ENCODE measurements at places on chromosomes 12 and 14.

DNA sequence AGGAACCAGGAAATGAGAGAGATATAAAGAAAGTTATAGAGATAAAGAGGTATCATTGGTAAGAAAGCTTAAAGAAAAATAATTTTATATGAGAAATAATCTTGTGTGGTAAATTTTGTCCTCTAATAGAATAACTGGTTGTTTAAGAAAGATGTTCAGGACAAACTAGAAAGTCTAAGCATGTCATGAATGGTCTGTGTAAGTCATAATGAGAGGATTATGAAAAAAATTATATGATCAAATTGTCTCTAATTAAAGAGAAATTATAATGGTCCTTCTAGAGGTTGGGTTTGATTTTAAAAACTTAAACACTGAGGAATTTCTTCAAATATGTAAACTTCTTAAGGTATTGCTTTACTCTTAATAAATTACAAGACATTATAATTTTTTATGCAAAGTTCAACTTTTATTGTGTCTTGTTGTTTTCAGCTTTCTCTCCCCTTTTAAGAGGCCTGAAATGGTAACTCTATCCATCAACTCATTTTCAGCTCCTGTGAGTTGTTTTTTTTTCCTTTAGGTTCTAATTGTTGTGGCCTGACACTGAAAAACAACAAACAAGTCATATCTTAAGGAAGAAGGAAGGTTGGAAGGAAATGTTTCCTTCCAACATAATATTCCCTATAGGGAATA lies 88.2 kb upstream of the CNOT2 start:
- DNase-seq: no peak

GRCh38 chr14:96085369-96085768 lies 46.2 kb downstream of the C14orf132 start:
- DNase-seq: no peak

DNA sequence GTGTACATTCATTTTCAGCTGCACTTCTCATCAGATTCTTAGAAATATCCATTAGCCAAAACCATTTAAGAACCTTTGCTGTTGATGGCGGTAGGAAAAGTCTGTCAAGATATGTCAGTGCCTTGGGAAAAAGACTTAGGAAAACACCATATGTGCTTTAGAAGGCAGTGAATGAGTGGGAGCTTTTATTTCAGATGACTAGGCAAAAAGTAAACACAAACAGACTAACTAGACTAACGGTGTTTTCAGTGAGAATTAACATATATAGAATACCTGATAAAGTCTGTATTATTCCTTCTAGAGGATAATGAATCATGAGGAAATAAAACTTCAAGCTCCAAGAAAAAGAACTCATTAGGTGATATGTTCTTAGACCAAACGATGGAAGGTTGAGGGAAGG lies 418.9 kb downstream of the NAV3 start:
- no peak for DNase-seq

- no peak for DNase-seq
Measured at GRCh38 chr12:71654200-71654599, 9.4 kb downstream of the ZFC3H1 start.

DNA sequence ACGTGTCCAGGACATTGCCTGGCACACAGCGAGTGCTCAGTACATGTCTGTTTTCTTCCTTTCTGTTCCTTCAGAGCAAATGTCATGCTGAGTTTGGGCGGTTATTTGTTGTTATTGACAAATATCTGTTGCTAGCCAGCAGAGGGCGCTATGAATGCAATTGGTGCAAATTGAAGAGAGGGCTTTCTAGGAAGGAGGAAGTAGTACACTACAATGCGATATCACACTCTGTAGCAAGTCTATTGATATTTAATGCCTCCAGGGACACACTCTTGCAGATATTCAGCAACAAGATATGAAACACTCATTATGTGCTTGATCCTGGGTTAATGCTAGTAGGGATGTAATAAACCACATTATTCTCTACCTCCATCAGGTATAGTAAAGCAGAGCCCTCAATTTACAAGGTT lies 267.3 kb upstream of the SRRM4 start:
- peak; percentile 74 for DNase-seq

DNA sequence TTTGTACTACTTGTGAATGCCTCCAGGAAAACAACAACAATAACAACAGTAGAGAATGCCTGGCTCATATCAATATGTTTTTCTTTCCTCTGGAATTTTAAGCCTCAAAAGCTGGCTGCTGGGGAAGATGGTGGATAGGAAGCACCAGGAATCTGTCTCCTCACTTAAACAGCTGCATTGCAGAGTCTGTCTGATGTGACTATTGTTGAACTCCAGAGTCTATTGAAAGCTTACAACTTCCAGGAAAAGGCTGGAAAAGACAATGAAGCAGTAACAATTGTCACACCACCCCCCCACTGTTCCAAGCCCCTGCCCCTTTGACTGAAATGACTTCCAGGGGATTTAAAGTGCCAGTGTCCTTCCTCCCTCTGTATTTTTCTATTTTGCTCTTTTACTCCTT lies 309.7 kb downstream of the BMP4 start:
- DNase-seq: no peak

DNA sequence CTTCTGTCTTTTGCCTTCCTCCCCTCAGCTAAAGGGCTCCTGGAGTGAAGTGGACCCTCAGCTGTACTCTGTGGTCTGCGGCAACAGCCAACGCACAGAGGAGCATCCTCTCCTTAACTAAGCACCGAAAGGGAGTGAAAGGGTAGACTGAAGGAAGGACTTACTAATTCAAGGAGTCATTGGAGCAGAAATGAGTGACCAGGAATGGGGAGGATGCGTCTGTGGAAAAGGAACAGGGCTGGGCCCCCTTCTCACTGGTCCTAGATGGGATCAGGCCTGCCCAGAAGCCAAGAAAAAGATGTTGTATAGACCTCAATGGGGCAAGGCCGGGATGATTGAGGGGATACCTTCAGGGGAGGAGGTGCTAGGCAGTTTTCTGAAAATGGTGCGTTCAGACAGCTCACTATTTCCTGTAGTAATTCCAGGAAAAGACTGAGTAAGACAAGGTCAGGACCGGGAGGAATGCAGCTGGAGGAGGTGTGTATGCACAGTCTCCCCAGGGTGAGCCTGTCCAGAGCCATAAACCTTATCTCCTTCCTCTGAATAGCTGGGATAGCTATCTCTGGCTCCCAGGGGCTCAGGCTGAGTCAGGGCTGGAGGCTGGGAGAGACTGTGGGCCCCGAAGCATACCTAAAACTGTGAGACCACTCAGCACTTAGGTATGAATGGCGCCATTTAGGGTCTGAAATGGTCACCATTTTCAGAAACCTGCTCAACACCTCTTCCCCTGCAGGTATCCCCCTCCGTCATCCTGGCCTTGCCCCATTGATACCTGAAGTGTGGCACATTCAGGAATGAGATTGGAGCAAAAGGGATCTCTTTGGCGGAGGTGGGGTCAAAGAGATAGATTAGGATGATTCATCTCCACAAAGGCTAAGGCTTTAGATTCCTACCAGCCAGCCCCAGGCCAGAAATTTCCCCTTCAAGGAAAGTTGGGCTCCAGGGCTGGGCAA lies 20.2 kb upstream of the KRT8 start:
- no peak for DNase-seq

GRCh38 chr12:80257920-80258319 lies 158.6 kb downstream of the OTOGL start:
- DNase-seq: no peak

GRCh38 chr12:47321436-47321835 lies 241.7 kb upstream of the AMIGO2 start:
- no peak for DNase-seq

DNA sequence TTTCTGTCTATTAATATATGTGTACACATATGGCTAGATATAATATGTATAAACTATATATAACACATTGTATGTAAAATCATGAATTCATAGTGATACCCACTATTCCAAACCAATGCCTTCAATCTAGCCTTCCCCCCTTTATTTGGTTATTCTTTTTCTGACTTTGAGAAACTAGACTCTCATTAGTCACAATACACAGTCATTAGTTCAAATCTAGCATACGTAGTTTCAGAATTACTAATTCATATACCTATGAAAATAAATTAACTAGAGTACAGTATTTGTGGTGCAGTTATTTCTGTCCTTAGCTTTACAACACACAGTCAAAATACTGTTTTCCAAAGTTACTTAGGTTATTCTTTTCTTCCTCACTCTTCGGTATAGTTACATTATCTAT lies 268.2 kb downstream of the DPF3 start:
- DNase-seq: no peak

GRCh38 chr14:55084401-55085059 lies 33.1 kb downstream of the MAPK1IP1L start:
- no peak for DNase-seq

GRCh38 chr14:82811246-82811645 lies 1277.6 kb upstream of the SEL1L start:
- DNase-seq: no peak

DNA sequence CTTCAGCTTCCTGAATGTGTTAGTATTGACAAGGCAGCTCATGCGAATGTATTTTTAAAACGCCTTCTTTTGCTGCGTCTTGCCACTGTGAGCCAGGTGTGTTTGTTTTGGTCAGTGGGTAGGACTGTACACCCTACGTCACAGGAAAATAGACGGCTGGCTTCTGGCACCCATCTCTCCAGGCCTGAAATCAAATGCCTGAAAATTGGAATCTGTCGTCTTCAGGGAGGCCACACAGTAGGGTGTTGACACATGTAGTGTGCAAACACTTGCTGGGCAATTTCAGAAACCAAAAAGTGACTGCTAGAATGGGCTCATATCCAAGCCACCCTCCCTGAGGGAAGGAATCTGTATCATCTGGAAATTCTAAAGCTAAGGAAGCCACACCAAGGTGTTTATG lies 209.3 kb downstream of the TTC8 start:
- DNase-seq: no peak

DNA sequence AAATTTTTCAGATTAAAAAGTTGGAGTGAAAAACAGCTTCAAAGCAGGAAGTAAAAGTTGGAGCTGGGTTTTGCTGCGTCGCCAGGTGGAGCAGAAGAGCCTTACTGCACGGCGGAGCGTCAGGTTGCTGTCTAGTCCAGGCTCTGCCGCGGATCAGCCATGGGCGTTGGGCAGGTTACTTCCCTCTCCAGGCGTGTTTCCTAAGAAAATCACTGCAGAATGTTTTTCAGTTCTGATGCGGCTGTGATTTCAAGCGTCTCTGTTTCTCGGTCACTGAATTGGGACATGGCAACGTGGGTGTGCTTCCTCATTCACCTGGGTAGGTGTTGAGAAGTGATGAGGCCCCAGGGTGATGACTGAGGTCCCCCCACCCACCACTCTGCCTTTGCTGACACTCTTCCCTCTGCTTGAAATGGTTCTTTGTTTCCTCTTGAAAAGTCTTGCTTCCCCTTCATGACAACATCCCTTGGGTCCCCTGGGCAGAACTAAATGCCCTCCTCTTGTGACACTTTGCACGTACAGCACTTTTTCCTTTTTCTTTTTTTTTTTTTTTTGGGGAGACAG lies 7.6 kb downstream of the EVL start:
- DNase-seq: no peak

GRCh38 chr12:130673036-130673705 lies 42.9 kb downstream of the RIMBP2 start:
- DNase-seq: no peak

GRCh38 chr14:96038920-96039632 lies at the start of gene C14orf132:
C14orf132 (plus strand) TSS chr14:96039362; CDS start chr14:96039501, 139 bp downstream.
- DNase-seq: peak; percentile 75

GRCh38 chr12:26918321-26919215 lies 19.2 kb downstream of the INTS13 start:
- DNase-seq: peak; percentile 62

DNA sequence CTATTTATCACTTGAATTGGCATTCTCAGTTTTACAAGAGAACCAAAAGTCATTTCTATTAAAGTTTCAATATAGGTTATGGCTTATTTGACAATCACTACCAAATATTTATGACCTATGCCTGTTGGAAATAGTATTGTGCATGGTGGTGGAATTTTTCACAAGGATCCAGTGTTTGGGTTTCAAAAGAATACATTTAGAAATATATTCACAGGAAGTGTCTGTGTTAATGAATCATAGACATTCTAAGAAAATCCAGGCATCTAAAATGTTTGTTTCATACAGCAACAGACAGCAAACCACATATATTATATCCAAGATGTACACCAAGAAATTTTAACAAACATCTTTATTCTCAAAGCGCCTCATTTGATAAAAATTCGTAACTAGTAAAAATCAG lies 92.7 kb downstream of the MED13L start:
- no peak for DNase-seq

- DNase-seq: no peak
Measured at GRCh38 chr14:53517270-53517960, 364.3 kb upstream of the DDHD1 start.

GRCh38 chr12:22333713-22334409 lies 646 bp downstream of the ST8SIA1 start:
- no peak for DNase-seq

- DNase-seq: no peak
Measured at GRCh38 chr12:108302403-108303311, 36.5 kb downstream of the CMKLR1 start.

DNA sequence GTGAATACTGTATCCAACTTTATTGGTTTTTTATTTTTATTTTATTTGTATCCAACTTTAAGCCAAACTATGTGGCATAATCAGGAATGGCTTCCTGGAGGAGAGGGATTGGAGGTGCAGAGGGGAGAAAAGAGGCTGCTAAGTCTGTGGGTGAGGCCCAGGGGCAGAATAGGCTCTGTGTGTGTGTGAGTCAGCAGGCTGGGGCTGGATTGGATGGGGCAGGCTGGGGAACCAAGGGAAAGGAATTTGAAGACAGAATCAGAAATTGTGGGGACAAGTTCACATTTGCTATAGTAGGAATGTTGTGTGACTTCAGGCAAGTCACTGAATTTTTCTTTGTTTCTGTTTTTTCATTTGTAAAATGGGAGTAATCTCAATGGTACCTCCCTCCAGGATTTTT lies 12.8 kb upstream of the RILPL1 start:
- DNase-seq: no peak

DNA sequence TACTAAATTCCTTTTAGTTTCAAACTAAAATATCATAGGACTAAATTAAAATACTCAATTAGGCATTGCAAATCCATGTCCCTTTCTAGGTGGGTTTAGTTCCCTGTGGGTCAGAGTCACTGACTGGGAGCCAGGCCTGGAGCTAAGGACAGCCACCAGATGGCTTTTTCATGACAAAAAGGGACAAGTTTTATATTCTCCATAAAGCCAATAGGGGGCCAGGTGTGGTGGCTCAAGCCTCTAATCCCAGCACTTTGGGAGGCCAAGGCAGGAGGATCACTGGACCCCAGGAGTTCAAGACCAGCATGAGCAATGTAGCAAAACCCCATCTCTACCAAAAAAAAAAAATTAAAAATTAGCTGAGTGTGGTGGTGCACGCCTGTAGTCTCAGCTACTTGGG lies 35.4 kb upstream of the EIF5 start:
- no peak for DNase-seq

- DNase-seq: no peak
Measured at GRCh38 chr14:34425095-34425851, 36.8 kb downstream of the SPTSSA start.

- DNase-seq: no peak
Measured at GRCh38 chr12:685388-685787, 22.1 kb upstream of the NINJ2 start.

DNA sequence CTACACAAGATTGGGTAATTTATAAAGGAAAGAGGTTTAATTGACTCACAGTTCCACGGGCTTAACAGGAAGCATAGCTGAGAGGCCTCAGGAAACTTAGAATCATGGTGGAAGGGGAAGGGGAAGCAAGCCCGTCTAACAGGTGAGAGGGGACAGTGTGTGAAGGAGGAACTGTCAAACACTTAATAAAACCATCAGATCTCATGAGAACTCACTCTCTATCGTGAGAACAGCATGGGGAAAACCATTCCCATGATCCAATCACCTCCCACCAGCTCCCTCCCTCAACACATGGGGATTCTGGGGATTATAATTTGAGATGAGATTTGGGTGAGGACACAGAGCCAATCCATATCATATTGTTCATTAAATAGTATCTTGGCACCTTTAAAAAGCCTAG lies 56.1 kb downstream of the EPS8 start:
- DNase-seq: no peak

GRCh38 chr12:47032644-47033043 lies 46.8 kb upstream of the PCED1B start:
- peak; percentile 30 for DNase-seq

Data from globus pallidus (tissue), 1 donor.